ENCODE measurements at places on chromosomes 2 and 18. TPM values are rescaled to one million over a fixed set of nuclear protein-coding genes. Genes with fewer than 3 reads are reported as not detected.

DNA sequence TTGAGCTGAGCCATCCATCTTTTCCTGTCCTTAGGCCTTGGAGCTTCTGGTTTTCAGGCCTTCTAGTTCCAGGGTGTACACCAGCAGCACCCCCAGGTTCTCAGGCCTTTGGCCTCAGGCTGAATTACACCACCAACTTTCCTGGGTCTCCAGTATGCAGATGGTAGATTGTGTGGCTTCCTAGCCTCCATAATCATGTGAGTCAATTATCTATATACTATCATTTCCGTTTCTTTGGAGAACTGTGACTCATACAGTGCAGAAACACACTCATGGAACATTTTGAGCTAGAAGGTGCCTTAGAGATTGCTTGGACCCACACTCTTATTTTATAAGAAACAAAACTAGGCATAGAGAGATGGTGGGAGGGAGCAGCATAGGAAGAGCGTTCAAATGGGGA lies 167.4 kb downstream of the NCK2 start:
- DNase-seq, result no peak

- peak; percentile 33 for DNase-seq
Measured at GRCh38 chr2:171317492-171318125, 116.2 kb downstream of the METTL8 start.

DNA sequence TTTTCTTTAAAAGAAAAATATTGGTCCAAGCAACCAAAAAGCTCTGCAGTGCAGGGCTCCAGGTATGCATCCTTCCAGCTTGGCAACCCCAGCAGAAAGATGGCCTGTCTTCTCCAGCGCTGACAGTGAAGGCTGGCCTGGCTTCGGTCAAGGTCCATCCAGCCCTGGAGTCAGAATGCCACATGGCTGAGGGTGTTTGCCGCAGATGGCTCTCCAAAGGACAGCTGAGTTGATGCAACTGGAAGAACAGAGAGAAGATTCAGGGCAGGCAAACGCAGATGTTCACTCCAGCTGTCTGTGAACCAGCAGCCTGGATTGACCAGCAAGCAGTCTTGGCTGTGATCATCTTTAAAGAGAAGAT lies 51.4 kb downstream of the MARCO start:
- DNase-seq, result no peak

DNA sequence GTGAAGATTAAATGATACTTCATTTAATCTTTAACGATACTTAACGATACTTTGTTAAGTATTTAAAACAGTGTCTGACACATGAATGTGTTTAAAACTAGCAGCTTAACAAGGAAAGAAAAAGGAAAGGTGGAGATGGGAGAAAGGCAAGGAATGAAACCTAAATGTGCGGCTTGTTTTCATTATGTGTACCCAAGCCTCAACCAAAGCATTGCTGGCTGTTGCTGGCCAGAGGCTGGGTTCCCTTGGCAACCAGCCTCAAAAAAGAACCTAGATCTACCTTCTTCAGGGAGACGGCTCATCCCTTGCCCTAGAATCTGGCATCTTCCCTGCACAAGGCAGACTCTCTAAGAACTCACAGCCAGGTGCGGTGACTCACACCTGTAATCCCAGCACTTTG lies 13.8 kb upstream of the PCBP1 start:
- DNase-seq, result no peak

DNA sequence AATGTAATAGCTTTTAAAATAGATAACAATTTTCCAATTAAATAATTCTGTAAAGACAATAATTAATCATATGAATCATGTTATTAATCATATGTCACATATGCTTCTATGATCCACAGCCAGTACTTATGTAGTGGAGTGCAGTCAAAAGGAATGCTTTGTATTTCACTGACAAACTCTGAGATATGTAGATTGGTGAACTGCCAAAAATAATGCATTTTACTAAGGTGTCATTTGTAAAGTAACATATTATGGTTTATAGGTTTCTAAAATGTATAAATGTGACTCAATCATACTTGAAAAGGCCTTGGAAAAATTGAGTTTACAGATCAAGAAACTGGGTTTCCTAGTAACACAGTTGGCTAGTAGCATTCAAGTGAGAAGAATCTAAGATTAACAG lies 93.8 kb upstream of the KCNH7 start:
- DNase-seq, result no peak

The SIX2 gene
- not detected for polyA plus RNA-seq
